ENCODE measurements at places on chromosomes 6 and 20. TPM values are rescaled to one million over a fixed set of nuclear protein-coding genes. Genes with fewer than 3 reads are reported as not detected.

KIF25 gene
- total RNA-seq = 0.49 TPM

SEL1L2 gene
- not detected for total RNA-seq

GRM1 gene
- total RNA-seq = under 0.01 TPM

ECT2L gene
- total RNA-seq = not detected

EEF1A2 gene
- total RNA-seq = 27.1 TPM

ADGRF5 gene
- total RNA-seq = 276 TPM

RAD21L1 gene
- total RNA-seq = not detected

RIPOR3 gene
- 0.63 TPM for total RNA-seq

SYNDIG1 gene
- not detected for total RNA-seq

C4B gene
- 0.97 TPM for total RNA-seq

ULBP2 gene
- total RNA-seq = 4.7 TPM

Data from bladder microvascular endothelial cell (primary cell).